Spinal cord (tissue), 10 donors: ENCODE measurements at places on chromosomes 16 and 17. TPM values are rescaled to one million over a fixed set of nuclear protein-coding genes. Genes with fewer than 3 reads are reported as not detected.

The ST6GALNAC1 gene
- polyA plus RNA-seq, result 4.6 TPM

The RAB26 gene
- polyA plus RNA-seq, result 26.8 TPM

The CMTM3 gene
- polyA plus RNA-seq, result 48.4 TPM

The ITGAD gene
- not detected for polyA plus RNA-seq

The RHBDL3 gene
- polyA plus RNA-seq, result 35.1 TPM

The TP53TG3B gene
- not detected for polyA plus RNA-seq

The ARL5C gene
- 0.48 TPM for polyA plus RNA-seq

The PPP1R27 gene
- polyA plus RNA-seq, result not detected

The ABCC3 gene
- polyA plus RNA-seq, result 1.2 TPM

The WFDC1 gene
- polyA plus RNA-seq, result 10.4 TPM

The MYH2 gene
- polyA plus RNA-seq, result 0.21 TPM

The SP6 gene
- 0.51 TPM for polyA plus RNA-seq

The NXN gene
- 50.7 TPM for polyA plus RNA-seq

The OSGIN1 gene
- 1.2 TPM for polyA plus RNA-seq

The HP gene
- 1.0 TPM for polyA plus RNA-seq

The CFAP97D1 gene
- 0.12 TPM for polyA plus RNA-seq

The RCVRN gene
- 1.3 TPM for polyA plus RNA-seq

The CDH16 gene
- 1.8 TPM for polyA plus RNA-seq

The MEOX1 gene
- polyA plus RNA-seq, result 1.2 TPM

The GRIN2C gene
- 3.0 TPM for polyA plus RNA-seq

The ZNF19 gene
- 12.0 TPM for polyA plus RNA-seq

The GFAP gene
- 3,418 TPM for polyA plus RNA-seq

The POLG2 gene
- 28.6 TPM for polyA plus RNA-seq

The CDH1 gene
- 23.6 TPM for polyA plus RNA-seq

The NOG gene
- polyA plus RNA-seq, result 19.7 TPM

The PTX4 gene
- polyA plus RNA-seq, result 0.14 TPM

The MYH3 gene
- 3.2 TPM for polyA plus RNA-seq

The KRTAP1-5 gene
- polyA plus RNA-seq, result not detected

The KCTD19 gene
- 2.2 TPM for polyA plus RNA-seq

The CTRB1 gene
- polyA plus RNA-seq, result 0.24 TPM

The SOX15 gene
- 17.2 TPM for polyA plus RNA-seq

The PDK2 gene
- 56.1 TPM for polyA plus RNA-seq

The LPO gene
- polyA plus RNA-seq, result 0.83 TPM

The PROCA1 gene
- 11.8 TPM for polyA plus RNA-seq

The CACNA1H gene
- polyA plus RNA-seq, result 20.1 TPM

The KIF18B gene
- polyA plus RNA-seq, result 11.7 TPM

The HNF1B gene
- 0.76 TPM for polyA plus RNA-seq
